ENCODE measurements at places on chromosomes 16 and 17. TPM values are rescaled to one million over a fixed set of nuclear protein-coding genes. Genes with fewer than 3 reads are reported as not detected.

The KCNJ2 gene
- total RNA-seq = 11.6 TPM

The KRT9 gene
- total RNA-seq = not detected

The NF1 gene
- total RNA-seq = 39.1 TPM

The GALR2 gene
- 0.19 TPM for total RNA-seq

The UNK gene
- total RNA-seq = 10.9 TPM

The CD300A gene
- not detected for total RNA-seq

The SLC7A6 gene
- total RNA-seq = 31.1 TPM

The PTGES3L gene
- total RNA-seq = not detected

The TMEM106A gene
- total RNA-seq = 2.4 TPM

The ARL5C gene
- total RNA-seq = not detected

The SMTNL2 gene
- total RNA-seq = under 0.01 TPM

The CEMP1 gene
- total RNA-seq = not detected

The ALOX15B gene
- total RNA-seq = not detected

The GJC1 gene
- total RNA-seq = 13.9 TPM

The ABCA10 gene
- total RNA-seq = 0.88 TPM

The CCL8 gene
- 0.05 TPM for total RNA-seq

The MYH8 gene
- not detected for total RNA-seq

The KRT33A gene
- total RNA-seq = not detected

The OGFOD1 gene
- total RNA-seq = 71.6 TPM

The HOXB8 gene
- 4.1 TPM for total RNA-seq

The TSR1 gene
- total RNA-seq = 44.8 TPM

The ABCC11 gene
- total RNA-seq = not detected

The FA2H gene
- total RNA-seq = not detected
